ENCODE measurements at places on chromosomes 16 and 17.

DNA sequence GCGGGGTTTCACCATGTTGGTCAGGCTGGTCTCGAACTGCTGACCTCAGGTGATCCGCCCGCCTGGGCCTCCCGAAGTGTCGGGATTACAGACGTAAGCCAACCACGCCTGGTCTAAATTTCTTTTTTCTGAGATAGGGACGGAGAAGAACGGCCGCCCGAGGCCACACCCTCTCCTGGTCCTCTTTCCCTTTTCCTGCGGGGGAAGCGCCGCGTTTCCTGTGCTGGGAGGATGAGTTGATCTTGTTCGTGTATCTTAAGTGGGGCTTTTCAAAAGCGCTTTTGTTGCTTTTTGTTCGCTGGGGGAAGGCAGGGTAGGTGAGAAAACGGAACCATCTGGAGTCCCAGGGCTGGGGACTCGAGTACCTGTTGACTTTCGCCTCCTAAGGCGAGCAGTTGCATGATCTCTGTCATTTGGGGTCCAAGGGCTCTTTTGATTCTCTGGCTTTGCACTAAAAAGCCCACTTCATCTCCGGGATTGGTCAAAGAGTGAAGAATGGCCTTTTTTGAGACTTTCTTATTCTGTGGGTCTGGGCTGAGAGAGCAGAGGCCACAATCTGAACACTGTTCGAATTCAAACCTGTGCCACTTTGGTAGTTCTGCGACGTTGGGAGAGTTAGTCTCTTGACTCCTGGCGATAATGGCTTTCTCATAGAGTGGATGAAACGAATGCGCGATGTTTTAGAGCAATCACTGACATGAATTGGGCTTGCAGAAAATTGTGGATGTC is 1.3 kb downstream of the FUS start:
- no peak for DNase-seq

DNA sequence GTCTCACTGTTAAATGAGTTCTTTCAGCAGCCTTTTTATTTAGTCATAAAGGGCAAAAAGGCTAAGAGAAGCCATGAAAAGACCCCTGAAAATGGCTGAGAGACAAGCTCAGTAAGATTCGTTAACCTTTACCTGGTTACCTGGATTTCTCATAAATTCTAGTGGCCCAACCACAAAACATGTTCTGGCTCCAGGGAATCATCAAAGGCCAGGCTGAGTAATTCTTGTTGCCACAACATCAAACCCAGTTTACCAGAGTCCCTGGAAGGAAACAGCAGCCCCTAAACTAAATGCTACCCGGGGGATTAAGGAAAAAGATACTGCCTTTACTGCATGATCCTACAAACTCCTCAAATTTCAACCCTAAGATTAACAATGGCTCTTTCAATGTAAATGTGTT is 15.8 kb downstream of the CYTH1 start:
- DNase-seq, result no peak

- no peak for DNase-seq
Observed at GRCh38 chr16:52721331-52721730, 174.4 kb upstream of the TOX3 start.

DNA sequence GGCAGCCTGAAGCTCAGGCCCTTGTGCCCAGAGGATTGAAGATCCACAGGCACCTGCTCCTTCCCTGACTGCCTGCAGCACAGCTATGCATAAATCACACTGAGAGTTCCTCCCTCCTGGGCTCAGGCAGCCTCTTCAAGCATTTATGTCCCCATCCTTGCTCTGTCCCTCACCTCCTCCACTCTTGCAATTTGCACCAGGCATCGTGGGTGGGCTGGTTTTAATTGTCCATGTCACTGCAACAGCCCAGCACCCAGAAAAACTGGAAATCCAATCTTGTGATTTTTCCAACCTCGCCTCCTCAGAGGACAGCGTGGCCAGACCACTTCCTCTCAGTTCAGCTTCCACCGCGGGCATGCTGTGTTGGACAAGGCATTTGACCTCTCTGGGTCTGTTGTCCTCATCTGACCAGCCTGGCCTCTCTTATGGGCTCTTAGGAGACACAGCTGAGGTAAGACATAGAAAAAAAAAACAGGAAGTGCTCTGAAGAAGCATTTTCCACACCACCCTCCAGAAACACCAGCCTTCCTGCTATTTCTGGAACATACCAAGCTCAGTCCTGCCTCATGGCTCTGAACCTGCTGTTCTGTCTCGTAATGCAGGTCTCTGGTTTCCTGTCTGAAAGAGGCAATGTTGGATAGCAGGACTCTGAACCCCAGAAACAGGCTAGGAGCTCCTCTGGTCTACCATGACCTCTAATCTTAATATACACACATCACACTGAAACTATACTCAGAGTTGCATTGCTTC is 8.3 kb downstream of the TMEM114 start:
- DNase-seq, result no peak

GRCh38 chr16:57514791-57515600 is 21.4 kb downstream of the CCDC102A start:
- no peak for DNase-seq

DNA sequence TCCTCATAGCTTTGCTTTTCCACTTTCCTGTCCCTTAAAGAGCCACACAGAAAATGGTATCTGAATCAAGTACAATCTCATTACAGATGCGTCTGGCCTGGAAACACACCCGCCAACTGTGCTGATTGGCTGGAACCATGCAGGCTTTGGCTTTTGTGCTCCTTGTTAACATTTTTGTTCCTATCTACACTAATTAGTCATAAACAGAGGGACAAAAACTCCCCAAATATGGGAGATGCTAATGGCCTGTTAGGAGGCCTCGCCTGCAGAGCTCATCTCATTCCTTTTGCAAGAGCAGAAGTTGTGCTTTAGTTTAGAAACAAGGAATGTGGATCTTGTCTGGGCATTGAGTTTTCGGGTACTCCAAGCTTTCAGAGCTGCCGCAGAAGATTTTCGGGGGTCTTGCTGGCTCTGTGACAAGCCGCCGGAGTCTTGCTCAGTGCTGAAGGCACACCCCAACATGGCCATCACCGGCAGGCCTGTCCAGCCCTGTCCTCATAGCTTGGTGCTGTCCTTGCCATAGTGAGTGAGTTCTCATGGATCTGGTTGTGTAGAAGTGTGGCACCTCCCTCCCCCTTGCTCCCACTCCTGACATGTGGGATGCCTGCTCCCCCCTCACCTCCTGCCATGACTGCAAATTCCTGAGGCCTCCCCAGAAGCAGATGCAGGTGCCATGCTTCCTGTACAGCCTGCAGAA is 69.8 kb downstream of the METRNL start:
- no peak for DNase-seq

DNA sequence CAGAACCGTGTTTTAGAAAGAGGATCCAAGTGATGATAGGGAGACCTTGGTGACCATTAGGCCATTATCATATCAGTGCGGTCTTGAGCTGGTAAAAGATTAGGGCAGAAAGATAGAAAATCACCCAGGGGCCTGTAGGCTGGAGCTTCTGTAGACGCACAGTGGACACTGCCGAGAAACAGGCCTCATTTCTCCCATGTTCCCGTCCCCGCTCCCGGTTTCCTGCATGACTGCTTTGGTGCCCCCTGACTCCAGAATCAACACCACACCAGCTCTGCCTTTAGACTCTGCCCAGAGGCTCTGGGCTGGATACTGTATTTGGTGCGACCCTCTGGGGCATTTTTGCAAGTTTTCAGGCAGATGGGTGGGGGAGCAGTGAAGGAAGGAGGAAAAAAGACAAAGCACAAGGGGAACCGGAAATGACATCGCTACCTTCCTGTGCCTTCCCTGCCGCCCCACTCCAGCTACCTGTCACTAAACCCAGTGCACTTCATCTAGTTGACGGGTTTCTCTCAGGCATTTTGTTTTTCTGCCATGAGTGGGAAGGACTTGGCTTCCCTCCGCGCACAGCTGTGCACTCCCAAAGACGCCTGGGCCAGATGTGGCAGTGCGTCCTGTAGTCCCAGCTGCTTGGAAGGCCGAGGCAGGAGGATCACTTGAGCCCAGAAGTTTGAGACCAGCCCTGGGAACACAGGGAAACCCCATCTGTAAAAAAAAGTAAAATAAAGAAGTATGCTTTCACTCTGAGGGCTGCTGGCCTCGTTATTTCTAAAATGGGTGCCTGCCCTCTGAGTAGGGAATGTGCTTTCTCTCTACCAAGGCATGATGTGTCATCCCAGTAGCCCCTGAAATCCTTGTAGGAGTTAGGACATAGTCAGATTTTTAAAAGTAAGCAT is 214.1 kb downstream of the RPTOR start:
- no peak for DNase-seq

- DNase-seq, result no peak
Observed at GRCh38 chr17:4724650-4725049, 6.6 kb upstream of the MED11 start.

DNA sequence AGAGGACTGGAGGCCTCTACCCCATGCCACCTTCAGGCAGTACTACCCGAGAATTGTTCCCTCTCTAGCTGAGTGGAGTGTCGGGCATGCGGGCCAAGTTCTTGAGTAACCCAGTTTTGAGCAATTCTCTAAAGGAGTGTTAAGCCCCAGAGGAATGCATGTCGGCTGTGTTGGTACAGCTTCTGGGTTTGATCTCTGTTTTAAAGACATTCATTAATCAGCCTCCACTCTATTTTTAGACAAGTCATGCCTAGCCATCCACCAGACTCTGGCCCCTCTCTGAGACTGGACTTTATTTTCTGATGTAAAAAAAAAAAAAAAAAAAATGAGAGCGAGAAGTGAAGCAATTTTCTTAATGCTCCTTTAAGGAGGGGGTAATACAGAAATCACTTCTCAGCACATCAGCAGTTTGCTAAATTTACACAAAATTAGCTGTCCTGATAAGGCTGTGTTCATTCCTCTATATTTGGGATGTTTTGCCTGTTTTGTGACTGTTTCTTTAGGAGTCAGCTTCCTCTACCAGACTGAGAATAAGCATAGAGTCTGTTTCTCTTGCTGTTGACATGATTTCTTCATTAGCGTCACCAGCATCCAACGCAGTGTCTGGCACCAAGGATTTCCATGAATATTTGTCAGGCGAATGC is 88.7 kb downstream of the AXIN2 start:
- peak; percentile 61 for DNase-seq

DNA sequence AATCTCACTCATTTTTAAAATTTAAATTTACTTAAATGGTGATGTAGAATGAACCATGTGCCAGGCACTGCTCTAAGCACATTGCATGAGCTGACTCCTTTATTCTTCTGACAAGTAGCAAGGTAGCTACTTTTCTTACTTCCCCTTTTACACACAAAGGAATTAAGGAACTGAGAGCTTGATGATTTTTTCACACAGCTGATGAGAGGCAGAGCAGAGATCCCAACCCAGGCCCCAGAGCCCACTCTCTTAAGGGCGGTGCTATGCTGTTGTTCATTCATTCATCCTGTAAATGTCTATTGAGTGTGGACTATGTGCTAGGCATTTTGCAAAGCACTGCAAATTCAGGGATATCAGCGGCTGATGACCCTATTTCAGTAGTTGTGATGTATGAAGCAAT is 17.9 kb downstream of the SEC14L5 start:
- no peak for DNase-seq

- DNase-seq, result no peak
Observed at GRCh38 chr17:42111871-42112551, 503 bp downstream of the DHX58 start.

GRCh38 chr17:34542700-34543336 is 36.6 kb upstream of the TMEM132E start:
- DNase-seq, result no peak

- no peak for DNase-seq
Observed at GRCh38 chr17:41882756-41883155, 17.5 kb upstream of the KLHL11 start.

DNA sequence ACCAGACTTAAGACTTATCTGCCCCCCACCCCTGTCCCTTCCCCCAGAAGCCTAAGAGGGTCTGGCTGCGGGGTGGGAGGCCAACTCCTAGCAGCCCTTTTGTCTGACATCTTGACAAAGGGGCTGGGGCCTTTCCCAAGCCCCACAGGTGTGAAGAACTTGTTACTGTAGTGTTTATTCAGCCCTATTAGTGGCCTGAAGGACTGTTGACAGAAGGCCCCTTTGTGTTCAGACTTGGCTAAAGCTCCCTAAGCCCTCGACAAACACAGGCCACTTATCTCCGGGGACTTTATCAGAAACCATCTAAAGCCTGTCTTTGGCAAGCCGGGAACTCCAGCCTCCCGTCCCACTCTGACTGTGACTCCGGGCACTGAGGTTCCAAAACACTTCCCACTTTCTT is 129.8 kb downstream of the NTN1 start:
- DNase-seq, result no peak

- no peak for DNase-seq
Observed at GRCh38 chr16:1305823-1306222, 3.6 kb upstream of the UBE2I start.

GRCh38 chr16:86041215-86041614 is 142.3 kb downstream of the IRF8 start:
- no peak for DNase-seq

- DNase-seq, result no peak
Observed at GRCh38 chr16:53999841-54000240, 286.7 kb downstream of the IRX3 start.

GRCh38 chr17:48830840-48831548 is at the start of gene CALCOCO2:
Gene CALCOCO2 (plus strand): TSS chr17:48831035. CDS start chr17:48841708, 10,673 bp downstream.
- DNase-seq, result peak; percentile 88

DNA sequence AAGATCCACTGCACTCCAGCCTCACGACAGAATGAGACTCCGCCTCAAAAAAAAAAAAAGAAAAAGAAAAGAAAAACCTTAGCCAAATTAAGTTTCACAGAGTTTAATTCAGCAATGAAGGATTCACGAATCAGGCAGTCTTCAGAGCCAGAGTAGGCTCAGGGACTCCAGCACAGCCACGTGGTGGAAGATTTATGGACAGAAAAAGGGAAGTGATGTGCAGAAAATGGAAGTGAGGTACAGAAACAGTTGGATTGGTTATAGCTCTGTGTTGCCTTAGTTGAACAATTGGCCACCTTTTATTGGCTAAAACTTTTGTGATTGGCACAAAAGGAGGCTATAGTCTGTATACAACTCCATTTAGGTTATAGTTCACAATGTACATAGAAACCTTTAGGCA is 256.6 kb downstream of the HS3ST3B1 start:
- no peak for DNase-seq

GRCh38 chr16:50683689-50684374 is 2.7 kb upstream of the SNX20 start:
- no peak for DNase-seq

DNA sequence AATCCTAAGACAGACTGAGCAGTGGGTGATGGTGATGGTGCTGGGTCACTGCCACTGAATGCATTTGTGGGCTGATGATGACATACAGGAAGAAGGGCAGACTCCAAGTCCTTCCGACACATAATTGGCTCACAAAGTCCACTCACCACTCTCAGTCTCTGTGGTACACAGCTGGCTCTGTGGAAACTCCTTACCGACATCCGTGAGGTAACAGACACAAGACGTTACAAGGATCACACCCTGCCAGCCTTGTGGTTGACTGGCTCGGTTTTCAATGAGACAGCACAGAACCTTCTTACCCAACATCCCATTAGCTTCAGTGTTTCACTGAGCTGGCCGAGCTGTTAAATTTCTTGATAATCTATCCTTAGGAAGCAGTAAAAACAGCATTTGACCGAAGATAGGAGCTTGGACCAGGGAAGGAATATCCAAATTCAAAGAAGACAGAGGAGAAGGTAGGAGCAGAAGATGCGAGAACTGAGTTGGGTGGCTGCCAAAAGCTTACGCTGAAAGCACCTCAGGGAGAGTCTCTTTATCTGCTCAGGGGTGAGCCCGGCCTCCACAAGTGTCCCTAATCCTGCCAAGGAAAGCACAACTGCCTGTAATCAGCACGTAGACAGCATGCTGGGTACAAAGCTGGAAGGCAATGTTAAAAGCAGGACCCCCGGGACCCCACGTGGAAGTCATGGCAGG is 5.5 kb upstream of the MXRA7 start:
- DNase-seq, result no peak

- DNase-seq, result no peak
Observed at GRCh38 chr17:8421571-8421970, 14.1 kb upstream of the NDEL1 start.

GRCh38 chr16:83366228-83366627 is 441.6 kb upstream of the HSBP1 start:
- no peak for DNase-seq

Data from thoracic aorta (tissue), 2 donors.